ENCODE measurements at places on chromosomes 4 and X. TPM values are rescaled to one million over a fixed set of nuclear protein-coding genes. Genes with fewer than 3 reads are reported as not detected.

- H3K27ac ChIP-seq, result no peak overlapping the region
- no peak overlapping the region for H3K4me3 ChIP-seq
- H3K27me3 ChIP-seq, result no peaks in the 10 kb centered on the region
- H3K36me3 ChIP-seq, result no peaks in the 10 kb centered on the region
Observed at GRCh38 chr4:93842601-93843252, 14.2 kb downstream of the ATOH1 start.

DNA sequence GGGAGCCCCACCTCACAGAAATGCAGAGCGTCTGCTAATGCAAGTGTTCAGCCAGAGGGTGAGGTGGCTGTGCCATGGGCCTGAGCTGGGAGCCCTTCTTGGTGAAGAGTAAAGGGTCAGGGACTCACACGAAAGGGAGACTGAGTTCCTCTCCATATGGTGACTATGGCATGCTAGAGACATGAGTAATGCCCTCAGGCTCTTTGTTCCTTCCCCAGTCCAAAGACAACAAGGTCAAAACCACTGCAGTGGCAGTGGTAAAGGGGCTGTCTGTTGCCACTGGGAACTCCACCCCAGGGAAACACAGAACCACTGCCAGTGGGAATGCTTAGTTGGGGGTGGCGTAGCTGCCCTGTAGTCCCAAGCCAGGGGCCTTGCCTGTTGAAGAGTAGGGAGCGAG is 22.4 kb downstream of the RAB40AL start:
- DNase-seq, result no peak
- H3K4me1 ChIP-seq, result no peaks in the 10 kb centered on the region
- H3K36me3 ChIP-seq, result no peaks in the 10 kb centered on the region
- H3K27ac ChIP-seq, result no peak overlapping the region

GRCh38 chr4:168641811-168642140 is 144.9 kb downstream of the PALLD start:
- no peaks in the 10 kb centered on the region for H3K4me1 ChIP-seq
- no peaks in the 10 kb centered on the region for H3K36me3 ChIP-seq
- no peak overlapping the region for H3K27ac ChIP-seq
- H3K27me3 ChIP-seq, result no peaks in the 10 kb centered on the region
- H3K4me3 ChIP-seq, result no peak overlapping the region

DNA sequence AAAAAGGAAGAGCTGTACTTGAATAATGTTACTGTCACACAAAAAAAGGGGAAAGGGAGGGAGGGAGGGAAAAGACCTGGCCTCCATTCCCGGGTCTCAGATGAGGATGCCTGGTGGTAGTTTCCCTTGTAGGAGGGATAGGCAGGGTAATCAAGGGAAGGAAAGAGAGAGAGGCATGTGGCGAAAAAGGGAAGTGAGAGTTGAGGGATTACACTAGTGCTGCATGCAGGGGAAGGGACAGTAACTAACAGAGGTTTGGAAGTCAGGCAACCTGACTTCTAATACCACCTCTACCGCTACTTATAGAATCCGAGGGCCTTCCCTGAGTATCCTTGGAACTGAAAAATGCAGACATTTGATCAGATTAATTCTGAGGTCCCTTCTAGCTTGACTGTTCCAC is 821.7 kb upstream of the FTHL17 start:
- no peak overlapping the region for H3K4me3 ChIP-seq
- no peaks in the 10 kb centered on the region for H3K36me3 ChIP-seq
- no peaks in the 10 kb centered on the region for H3K27me3 ChIP-seq
- H3K27ac ChIP-seq, result no peak overlapping the region
- no peaks in the 10 kb centered on the region for H3K4me1 ChIP-seq

- no peak for DNase-seq
- no peak overlapping the region for H3K27ac ChIP-seq
- no peaks in the 10 kb centered on the region for H3K36me3 ChIP-seq
- H3K4me3 ChIP-seq, result no peak overlapping the region
- H3K27me3 ChIP-seq, result no peaks in the 10 kb centered on the region
Observed at GRCh38 chrX:68112321-68112720, 321.0 kb downstream of the OPHN1 start.

- H3K27ac ChIP-seq, result no peak overlapping the region
- no peak overlapping the region for H3K4me3 ChIP-seq
- no peaks in the 10 kb centered on the region for H3K36me3 ChIP-seq
- no peaks in the 10 kb centered on the region for H3K4me1 ChIP-seq
Observed at GRCh38 chr4:98793658-98794057, 135.2 kb upstream of the TSPAN5 start.

DNA sequence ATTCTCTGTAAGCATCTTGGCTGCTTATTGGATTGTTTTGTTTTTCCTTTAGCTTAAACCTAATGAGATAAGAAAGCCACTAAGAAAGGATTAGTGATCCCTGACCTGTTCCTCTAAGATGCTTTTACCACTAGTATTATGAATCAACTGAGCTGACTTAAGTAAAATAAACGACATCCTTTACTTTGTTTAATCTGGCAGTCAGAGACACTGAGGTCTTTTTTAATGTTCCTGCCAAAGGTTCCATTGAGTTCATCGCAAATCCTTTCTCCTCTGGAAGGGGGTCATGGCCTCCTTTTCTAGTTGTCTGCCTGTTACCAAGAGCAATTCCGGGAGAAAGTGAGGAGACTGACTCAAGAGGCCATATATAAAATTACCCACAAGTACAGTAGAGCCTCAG is 1038.3 kb upstream of the SLIT2 start:
- no peaks in the 10 kb centered on the region for H3K36me3 ChIP-seq
- no peaks in the 10 kb centered on the region for H3K27me3 ChIP-seq
- H3K4me3 ChIP-seq, result no peak overlapping the region

GRCh38 chr4:119627267-119628255 is 1.0 kb downstream of the PDE5A start:
- H3K36me3 ChIP-seq, result no peaks in the 10 kb centered on the region
- peaks cover 3% of the 10 kb centered on the region for H3K4me1 ChIP-seq
- peak; percentile 55 for DNase-seq
- no peaks in the 10 kb centered on the region for H3K27me3 ChIP-seq
- H3K27ac ChIP-seq, result peak overlapping the region; percentile 83

GRCh38 chr4:130029442-130029841 is 933.5 kb downstream of the C4orf33 start:
- H3K4me3 ChIP-seq, result no peak overlapping the region
- H3K27ac ChIP-seq, result no peak overlapping the region
- no peak for DNase-seq
- H3K27me3 ChIP-seq, result no peaks in the 10 kb centered on the region
- no peaks in the 10 kb centered on the region for H3K4me1 ChIP-seq
- no peaks in the 10 kb centered on the region for H3K36me3 ChIP-seq

GRCh38 chr4:120517966-120518365 is 404.6 kb downstream of the PRDM5 start:
- no peak overlapping the region for H3K27ac ChIP-seq
- H3K27me3 ChIP-seq, result no peaks in the 10 kb centered on the region
- no peak overlapping the region for H3K4me3 ChIP-seq
- H3K36me3 ChIP-seq, result no peaks in the 10 kb centered on the region
- H3K4me1 ChIP-seq, result no peaks in the 10 kb centered on the region
- DNase-seq, result no peak

- no peaks in the 10 kb centered on the region for H3K36me3 ChIP-seq
- no peak for DNase-seq
- no peak overlapping the region for H3K27ac ChIP-seq
- no peaks in the 10 kb centered on the region for H3K27me3 ChIP-seq
- H3K4me3 ChIP-seq, result no peak overlapping the region
Observed at GRCh38 chr4:154577324-154577723, 13.2 kb downstream of the FGA start.

GRCh38 chrX:24347881-24348280 is 12.6 kb upstream of the SUPT20HL1 start:
- no peaks in the 10 kb centered on the region for H3K36me3 ChIP-seq
- H3K4me3 ChIP-seq, result no peak overlapping the region
- no peaks in the 10 kb centered on the region for H3K27me3 ChIP-seq
- H3K27ac ChIP-seq, result no peak overlapping the region
- H3K4me1 ChIP-seq, result no peaks in the 10 kb centered on the region

GRCh38 chrX:118560489-118560888 is 64.9 kb downstream of the DOCK11 start:
- no peaks in the 10 kb centered on the region for H3K27me3 ChIP-seq
- no peaks in the 10 kb centered on the region for H3K4me1 ChIP-seq
- H3K36me3 ChIP-seq, result no peaks in the 10 kb centered on the region
- H3K4me3 ChIP-seq, result no peak overlapping the region
- no peak for DNase-seq

DNA sequence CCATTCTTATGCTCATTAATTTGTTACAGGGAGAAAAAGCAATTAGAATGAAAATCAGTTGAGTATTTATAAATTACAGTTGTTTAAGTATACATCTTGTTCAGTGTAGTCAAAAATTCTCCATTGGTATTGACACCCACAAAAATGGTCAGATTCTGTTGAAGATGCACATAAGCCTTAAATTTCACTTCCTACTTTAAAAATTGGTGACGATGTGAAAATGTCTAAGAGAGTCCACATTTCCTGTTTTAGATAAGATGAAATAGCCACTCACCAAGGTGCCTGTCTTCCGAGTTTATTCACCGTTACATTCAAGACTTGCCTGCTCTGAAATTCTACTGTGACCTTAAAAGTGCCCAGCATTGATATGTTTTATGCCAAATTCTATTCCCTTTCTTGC is 93.6 kb downstream of the GPR143 start:
- no peaks in the 10 kb centered on the region for H3K36me3 ChIP-seq
- H3K27me3 ChIP-seq, result no peaks in the 10 kb centered on the region
- H3K4me1 ChIP-seq, result no peaks in the 10 kb centered on the region
- no peak overlapping the region for H3K4me3 ChIP-seq
- H3K27ac ChIP-seq, result no peak overlapping the region
- no peak for DNase-seq

DNA sequence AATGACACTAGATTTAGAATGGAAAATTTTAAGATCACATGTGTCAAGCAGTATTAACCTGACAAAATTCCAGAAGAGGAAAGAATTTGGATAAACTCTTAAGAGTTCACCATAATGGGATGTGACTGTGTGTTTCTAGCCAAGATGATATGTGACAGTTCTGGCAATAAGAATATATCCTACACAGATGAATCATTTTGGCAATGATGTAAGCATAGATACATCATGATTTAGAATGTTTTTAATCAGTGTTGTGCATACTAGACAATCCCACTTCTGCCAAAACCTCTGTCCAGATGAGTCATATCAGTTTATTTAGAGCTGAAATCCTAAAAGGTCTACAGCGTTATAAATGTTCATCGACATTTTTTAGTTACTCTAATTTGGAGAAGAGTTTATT is 48.8 kb downstream of the PTCHD1 start:
- H3K4me1 ChIP-seq, result no peaks in the 10 kb centered on the region
- DNase-seq, result no peak
- no peaks in the 10 kb centered on the region for H3K27me3 ChIP-seq
- no peak overlapping the region for H3K4me3 ChIP-seq
- H3K36me3 ChIP-seq, result no peaks in the 10 kb centered on the region
- no peak overlapping the region for H3K27ac ChIP-seq

GRCh38 chr4:1206299-1207156 is 34.1 kb upstream of the SPON2 start:
- peaks cover 13% of the 10 kb centered on the region for H3K36me3 ChIP-seq
- no peak overlapping the region for H3K4me3 ChIP-seq
- H3K27me3 ChIP-seq, result no peaks in the 10 kb centered on the region
- peak; percentile 17 for DNase-seq
- peak overlapping the region; percentile 91 for H3K27ac ChIP-seq

- no peak for DNase-seq
- H3K4me1 ChIP-seq, result no peaks in the 10 kb centered on the region
- no peak overlapping the region for H3K4me3 ChIP-seq
- no peaks in the 10 kb centered on the region for H3K36me3 ChIP-seq
- no peaks in the 10 kb centered on the region for H3K27me3 ChIP-seq
Observed at GRCh38 chrX:78712336-78712735, 35.2 kb upstream of the LPAR4 start.

GRCh38 chrX:22952010-22952409 is 47.8 kb upstream of the DDX53 start:
- H3K27me3 ChIP-seq, result no peaks in the 10 kb centered on the region
- H3K4me1 ChIP-seq, result no peaks in the 10 kb centered on the region
- no peak overlapping the region for H3K4me3 ChIP-seq
- H3K27ac ChIP-seq, result no peak overlapping the region
- H3K36me3 ChIP-seq, result no peaks in the 10 kb centered on the region

- H3K4me1 ChIP-seq, result no peaks in the 10 kb centered on the region
- no peak overlapping the region for H3K27ac ChIP-seq
- H3K4me3 ChIP-seq, result no peak overlapping the region
- no peak for DNase-seq
- H3K27me3 ChIP-seq, result no peaks in the 10 kb centered on the region
Observed at GRCh38 chrX:118795528-118796280, 27.9 kb upstream of the ZCCHC12 start.

- H3K27me3 ChIP-seq, result peaks cover 4% of the 10 kb centered on the region
- no peak overlapping the region for H3K27ac ChIP-seq
- no peak overlapping the region for H3K4me3 ChIP-seq
- no peaks in the 10 kb centered on the region for H3K36me3 ChIP-seq
- DNase-seq, result no peak
Observed at GRCh38 chr4:8821151-8821950, 50.3 kb downstream of the HMX1 start.

- no peak overlapping the region for H3K4me3 ChIP-seq
- no peaks in the 10 kb centered on the region for H3K36me3 ChIP-seq
- H3K27ac ChIP-seq, result peak overlapping the region; percentile 59
Observed at GRCh38 chr4:25424539-25425228, 47.6 kb downstream of the ANAPC4 start.

- DNase-seq, result no peak
- no peak overlapping the region for H3K27ac ChIP-seq
- H3K4me3 ChIP-seq, result no peak overlapping the region
- H3K36me3 ChIP-seq, result no peaks in the 10 kb centered on the region
- H3K27me3 ChIP-seq, result no peaks in the 10 kb centered on the region
- no peaks in the 10 kb centered on the region for H3K4me1 ChIP-seq
Observed at GRCh38 chr4:137956256-137956655, 285.9 kb downstream of the SLC7A11 start.

DNA sequence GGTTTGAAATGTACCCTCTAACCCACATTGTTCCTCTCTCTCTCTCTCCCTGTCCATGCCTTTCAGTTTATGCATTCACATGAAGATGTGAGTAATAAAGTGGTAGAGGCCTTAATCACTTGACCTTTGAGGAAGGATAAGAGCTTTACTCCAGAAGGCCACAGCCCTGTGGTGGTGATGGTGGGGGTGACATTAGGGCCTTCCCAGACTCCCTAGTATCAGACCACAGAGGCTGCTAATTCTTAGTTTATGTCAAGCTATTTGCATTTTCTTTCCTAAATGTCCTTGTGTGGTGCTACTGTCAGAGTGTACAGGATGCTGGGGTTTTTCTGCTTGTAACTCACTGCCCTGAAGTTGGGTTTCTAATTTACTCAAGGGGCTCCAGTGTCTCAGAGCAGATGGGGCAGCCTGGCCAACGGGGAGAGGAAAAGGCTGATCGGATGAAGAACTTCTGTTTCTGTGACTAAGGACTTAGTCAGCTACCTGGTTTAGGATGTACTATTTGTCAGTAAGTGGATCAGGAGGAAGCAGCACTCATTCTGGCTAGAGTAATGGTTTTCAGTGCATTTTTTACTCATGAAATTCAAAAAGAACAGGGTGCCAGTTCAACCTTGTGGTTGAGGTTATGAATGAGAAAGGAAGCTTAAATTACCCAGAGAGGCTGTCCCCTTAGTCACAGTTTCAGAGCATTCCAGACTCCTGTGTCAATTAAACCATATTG is 509.6 kb upstream of the DIPK2B start:
- H3K27ac ChIP-seq, result no peak overlapping the region
- H3K4me3 ChIP-seq, result no peak overlapping the region
- no peak for DNase-seq

The GPRASP3 gene
- 3.1 TPM for total RNA-seq

The COL4A5 gene
- total RNA-seq, result 20.6 TPM

The SLITRK2 gene
- 1.00 TPM for total RNA-seq

The F11 gene
- total RNA-seq, result 7.2 TPM

The PCYT1B gene
- 1.0 TPM for total RNA-seq

The DDX53 gene
- total RNA-seq, result not detected

The FHL1 gene
- total RNA-seq, result 171 TPM
